ENCODE measurements at places on chromosomes 16 and 17. TPM values are rescaled to one million over a fixed set of nuclear protein-coding genes. Genes with fewer than 3 reads are reported as not detected.

Gene BLTP2
- total RNA-seq: 131 TPM

Gene RRAD
- total RNA-seq: 12.1 TPM

Gene GPRC5B
- total RNA-seq: 9.3 TPM

Gene PPM1E
- 0.79 TPM for total RNA-seq

Gene KRT40
- total RNA-seq: not detected

Gene CES1
- total RNA-seq: not detected

Gene PROCA1
- total RNA-seq: 2.7 TPM

Gene NPIPA7
- 8.0 TPM for total RNA-seq

Gene PYY
- not detected for total RNA-seq

Gene CCL16
- not detected for total RNA-seq

Gene WFIKKN2
- not detected for total RNA-seq

Gene GCGR
- not detected for total RNA-seq
